ENCODE measurements at places on chromosomes 12 and 14. TPM values are rescaled to one million over a fixed set of nuclear protein-coding genes. Genes with fewer than 3 reads are reported as not detected.
A peak's percentile ranks its signal among the peaks of the same experiment; 100 is the strongest.

- no peak for DNase-seq
These were observed 62.5 kb downstream of the ETNK1 start for GRCh38 chr12:22687361-22688076.

DNA sequence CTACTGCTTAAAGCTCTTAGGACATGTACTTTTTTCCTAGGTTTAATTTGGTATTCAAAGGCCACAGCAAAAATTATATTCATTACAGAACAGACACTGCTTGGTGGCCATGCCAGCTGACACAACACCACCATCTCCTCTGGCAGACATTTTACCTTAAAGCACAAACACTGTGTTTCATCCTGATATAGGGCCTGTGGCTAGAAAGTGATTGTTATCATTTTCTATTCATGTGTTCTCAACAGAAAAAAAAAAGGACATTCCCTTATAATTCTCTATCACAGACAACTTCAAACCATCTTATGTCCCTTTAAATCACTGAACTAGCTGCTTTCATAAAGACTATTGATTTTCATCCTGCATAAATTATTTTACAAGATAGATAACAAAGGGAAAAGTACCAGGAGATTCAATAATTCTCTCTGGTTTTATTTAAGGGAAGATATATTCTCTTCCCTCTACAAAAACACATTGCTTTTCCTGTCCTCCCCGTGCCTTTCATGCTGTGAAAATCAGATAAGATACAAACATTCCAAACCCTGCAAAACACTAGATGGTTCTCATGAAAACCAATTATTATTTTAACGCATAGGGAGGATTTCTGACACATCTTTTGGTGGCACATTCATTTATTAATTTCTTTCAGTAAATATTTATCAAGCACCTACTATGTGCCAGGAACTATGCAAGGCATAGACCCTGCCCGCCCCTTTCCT lies 139.3 kb upstream of the TMCC3 start:
- DNase-seq = no peak

GRCh38 chr12:1419849-1420371 lies 174.5 kb downstream of the FBXL14 start:
- no peak for DNase-seq

DNA sequence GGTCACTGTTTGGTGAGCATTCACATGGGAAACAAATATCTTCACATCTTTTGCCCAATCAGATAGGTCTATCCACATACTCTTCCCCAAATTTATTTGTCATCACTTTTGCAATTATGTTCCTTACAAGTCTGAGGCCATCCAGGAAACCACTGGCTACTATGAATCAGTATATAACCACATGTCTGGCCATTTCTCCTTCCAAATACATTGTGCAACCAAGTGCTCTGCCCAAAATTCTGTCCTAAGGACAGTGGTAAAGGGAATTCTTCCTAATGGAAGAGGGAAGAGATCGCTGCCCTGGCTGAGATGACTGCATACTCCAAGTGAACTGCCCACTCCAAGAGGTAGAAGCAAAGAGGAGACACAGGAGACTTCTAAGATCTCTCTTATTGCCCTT lies 148.9 kb upstream of the MAX start:
- no peak for DNase-seq

DNA sequence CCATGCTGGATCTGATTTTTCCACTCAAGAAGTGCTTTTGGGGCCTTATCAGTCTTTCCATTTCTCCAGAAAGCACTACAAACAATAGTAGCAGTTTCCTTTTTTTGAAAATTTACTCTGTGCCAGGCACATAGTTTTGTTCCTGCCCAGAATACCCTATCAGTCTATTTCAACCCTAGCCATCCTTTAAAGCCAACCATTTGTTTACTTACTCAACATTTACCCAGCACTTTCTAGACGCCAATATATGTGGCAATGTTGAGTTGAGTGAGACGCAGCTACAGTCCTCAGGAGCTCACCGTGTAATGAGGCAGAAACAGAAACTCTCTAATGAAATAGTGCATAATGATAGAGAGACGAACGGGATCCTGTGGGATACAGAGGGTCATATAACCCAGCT lies 32.9 kb upstream of the CHST11 start:
- DNase-seq = no peak

DNA sequence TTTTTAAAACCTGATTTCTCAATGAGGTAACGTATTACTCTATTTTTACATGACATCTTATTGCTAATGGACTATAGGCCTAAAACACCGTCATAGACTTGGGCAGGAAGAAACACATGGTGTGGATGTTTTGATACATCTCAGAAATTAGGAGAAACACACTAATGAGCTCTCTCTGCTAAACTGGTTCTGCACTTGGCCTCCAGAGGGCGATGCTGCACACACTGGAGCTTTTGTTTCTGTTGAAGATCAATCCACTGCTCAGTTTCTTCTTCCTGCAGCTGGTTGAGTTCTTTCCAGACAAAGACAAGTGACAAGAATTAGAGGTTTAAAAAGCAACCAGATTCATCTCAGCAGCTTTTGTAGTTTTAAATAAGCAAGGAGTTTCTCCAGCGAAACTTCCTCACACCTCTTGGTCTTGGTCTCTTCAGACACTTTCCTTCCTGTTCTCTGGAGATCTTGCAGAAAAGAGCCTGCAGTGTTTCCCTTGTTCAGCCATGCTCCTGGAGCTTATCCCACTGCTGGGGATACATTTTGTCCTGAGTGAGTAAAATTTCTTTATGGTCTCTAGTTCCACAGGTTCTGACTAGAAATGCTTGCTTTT lies 178.5 kb upstream of the OR4E1 start:
- DNase-seq = peak; percentile 70

DNA sequence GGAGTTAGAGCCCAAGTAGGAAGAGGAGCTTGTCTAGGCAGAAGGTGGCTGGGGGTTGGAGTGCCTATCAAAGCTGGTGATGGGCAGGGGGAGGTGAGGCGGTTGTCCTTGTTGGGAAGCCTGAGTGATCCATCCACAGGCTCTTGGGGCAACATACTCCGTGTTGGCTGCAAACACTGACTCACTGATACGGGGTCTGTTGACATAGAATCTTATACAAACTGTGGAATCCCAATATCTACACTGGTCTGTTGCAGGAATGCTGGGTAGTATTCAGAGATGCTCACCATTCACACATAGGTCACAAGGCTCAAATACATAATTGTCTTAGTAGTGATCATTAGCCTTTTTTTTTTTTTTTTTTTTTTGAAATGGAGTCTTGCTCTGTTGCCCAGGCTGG lies 26.0 kb downstream of the ERH start:
- no peak for DNase-seq

Gene GPR162
- 52.7 TPM for total RNA-seq

Gene HVCN1
- total RNA-seq = 11.9 TPM

Gene NKX2-1
- not detected for total RNA-seq

Gene LRIG3
- 103 TPM for total RNA-seq

Gene KRT71
- not detected for total RNA-seq

Gene SERPINA5
- 0.26 TPM for total RNA-seq

Gene CDH24
- total RNA-seq = 13.6 TPM

Gene GYS2
- 0.08 TPM for total RNA-seq
